Heart right ventricle (tissue), 16 donors: ENCODE measurements at places on chromosomes 16 and 17. TPM values are rescaled to one million over a fixed set of nuclear protein-coding genes. Genes with fewer than 3 reads are reported as not detected.

DNA sequence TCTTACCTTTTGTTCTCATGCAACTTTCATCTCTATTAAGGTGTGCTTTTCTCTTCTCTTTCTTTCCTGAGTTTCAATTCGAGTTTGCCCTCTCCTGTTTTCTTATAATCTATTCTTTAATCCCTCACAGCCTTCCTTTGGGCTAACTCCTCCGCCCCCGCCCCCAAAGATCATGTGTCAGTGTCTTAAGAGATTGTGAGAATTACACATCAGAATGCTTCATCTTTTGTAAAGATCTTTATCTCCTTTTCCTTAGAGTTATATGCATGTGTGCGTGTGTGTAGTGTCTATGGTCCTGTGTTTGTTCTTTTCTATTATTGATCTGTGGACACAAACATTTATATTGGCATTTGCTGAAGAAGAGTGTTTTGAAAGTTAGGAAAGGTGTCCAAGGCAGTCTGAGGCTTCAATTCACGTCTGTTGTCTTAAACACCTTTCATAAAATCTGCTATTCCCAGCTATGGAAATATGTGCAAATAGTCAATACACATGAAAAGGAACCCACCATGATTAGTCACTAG, 6.1 kb upstream of the ALDH3A2 start:
- H3K36me3 ChIP-seq: no peaks in the 10 kb centered on the region
- DNase-seq: no peak
- H3K27me3 ChIP-seq: no peaks in the 10 kb centered on the region
- H3K4me3 ChIP-seq: no peak overlapping the region

GRCh38 chr16:31094088-31094423, 541 bp downstream of the VKORC1 start:
- peak overlapping the region; percentile 87 for H3K27ac ChIP-seq
- peak overlapping the region; percentile 81 for H3K4me3 ChIP-seq
- H3K27me3 ChIP-seq: no peaks in the 10 kb centered on the region
- H3K36me3 ChIP-seq: no peaks in the 10 kb centered on the region
- DNase-seq: no peak
- peaks cover 9% of the 10 kb centered on the region for H3K4me1 ChIP-seq

- no peaks in the 10 kb centered on the region for H3K36me3 ChIP-seq
- peak overlapping the region; percentile 76 for H3K4me3 ChIP-seq
- no peak for DNase-seq
- no peaks in the 10 kb centered on the region for H3K27me3 ChIP-seq
- no peak overlapping the region for H3K27ac ChIP-seq
These were observed 762 bp downstream of the RAB40B start for GRCh38 chr17:82697808-82698064.

DNA sequence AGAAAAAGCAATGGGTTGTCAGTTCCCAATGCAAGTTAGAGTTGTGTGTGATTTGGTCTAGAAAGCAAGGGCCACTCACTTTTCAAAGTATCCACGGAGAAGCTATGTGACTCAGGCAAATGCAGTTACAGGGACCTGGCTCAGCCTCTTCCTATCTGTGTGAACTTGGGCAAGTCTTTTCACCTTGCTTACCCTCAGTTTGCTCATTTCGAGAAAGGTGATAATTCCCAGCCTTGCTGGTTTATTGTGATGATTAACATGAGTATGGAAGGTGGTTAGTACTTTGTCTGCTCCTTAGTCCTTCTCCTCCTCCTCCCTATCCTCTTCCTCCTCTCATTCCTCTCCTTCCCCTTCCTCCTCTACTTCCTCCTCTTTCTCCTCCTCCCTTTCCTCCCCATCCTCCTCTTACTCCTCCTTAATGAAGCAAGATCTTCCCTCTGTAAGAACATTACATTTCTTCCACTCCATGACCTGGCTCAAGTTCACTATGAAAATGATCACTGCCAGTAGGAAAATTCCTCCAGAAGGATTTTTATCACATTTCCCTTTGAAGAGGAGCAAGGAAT, 204.0 kb downstream of the GRIN2A start:
- no peak overlapping the region for H3K4me3 ChIP-seq
- no peaks in the 10 kb centered on the region for H3K27me3 ChIP-seq
- no peaks in the 10 kb centered on the region for H3K36me3 ChIP-seq

DNA sequence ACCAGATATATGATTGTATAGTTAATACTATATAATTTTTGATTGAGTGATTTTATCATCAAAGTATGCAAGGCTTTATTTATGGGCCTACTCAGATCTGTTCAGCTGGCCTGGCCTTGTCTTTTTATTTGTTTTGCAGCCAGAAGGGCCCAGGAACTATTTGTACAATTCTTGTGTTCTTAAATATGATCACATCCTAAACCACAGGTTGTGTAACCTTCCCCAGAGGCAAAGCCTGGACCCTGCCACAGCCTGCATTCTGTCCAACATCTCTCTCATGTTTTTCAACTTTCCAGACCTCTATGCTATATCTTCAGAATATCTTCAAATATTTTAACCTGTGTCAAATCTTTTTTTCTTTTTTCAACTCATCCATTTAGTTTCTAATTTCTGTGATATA, 410.4 kb upstream of the MON1B start:
- H3K27ac ChIP-seq: no peak overlapping the region
- H3K27me3 ChIP-seq: no peaks in the 10 kb centered on the region
- no peak for DNase-seq
- no peaks in the 10 kb centered on the region for H3K4me1 ChIP-seq

GRCh38 chr17:4786516-4786915, 352 bp upstream of the VMO1 start:
- peak overlapping the region; percentile 42 for H3K27ac ChIP-seq
- H3K4me1 ChIP-seq: peaks cover 44% of the 10 kb centered on the region
- peak overlapping the region; percentile 30 for H3K4me3 ChIP-seq
- H3K27me3 ChIP-seq: peaks cover 39% of the 10 kb centered on the region
- no peaks in the 10 kb centered on the region for H3K36me3 ChIP-seq

DNA sequence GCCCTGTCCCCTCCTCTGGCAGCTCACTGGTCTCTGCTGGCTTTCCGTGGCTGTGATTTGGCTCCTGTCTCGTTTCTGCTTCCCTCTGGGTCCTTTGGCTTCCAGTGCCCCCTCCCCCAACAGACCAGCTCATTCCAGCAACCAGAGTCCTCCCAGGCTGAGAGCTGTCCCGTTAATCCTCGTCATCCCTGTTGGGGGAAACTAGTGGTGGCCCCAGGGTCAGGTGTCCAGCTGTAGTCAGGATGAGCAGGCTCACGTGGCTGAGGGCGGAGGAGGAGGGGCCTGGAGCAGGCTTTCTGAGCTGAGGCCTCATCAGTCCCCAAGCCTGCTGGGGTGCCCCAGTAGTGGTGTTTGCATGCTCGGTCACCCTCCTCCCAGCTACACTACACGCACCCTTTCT, 10.7 kb upstream of the CBX4 start:
- DNase-seq: no peak
- H3K27ac ChIP-seq: no peak overlapping the region
- no peaks in the 10 kb centered on the region for H3K36me3 ChIP-seq
- H3K4me3 ChIP-seq: no peak overlapping the region
- H3K27me3 ChIP-seq: peaks cover 10% of the 10 kb centered on the region

DNA sequence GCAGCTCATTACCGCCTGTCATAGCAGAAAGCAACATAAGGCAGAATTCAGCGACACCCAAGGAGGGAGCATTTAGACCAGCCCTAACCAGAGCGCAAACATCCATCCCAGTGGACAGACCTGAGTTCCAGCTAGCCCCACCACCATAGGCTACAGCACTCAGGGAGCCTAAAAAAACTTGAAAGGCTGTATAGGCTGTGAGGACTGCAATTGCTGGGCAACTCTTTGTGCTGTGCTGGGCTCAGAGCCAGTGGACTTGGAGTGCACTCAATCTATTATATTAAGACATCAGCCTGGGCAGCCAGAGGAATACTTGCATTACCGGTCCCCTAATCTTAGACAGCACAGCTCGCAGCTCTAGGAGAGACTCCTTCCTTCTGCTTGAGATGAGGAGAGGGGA, 207.3 kb downstream of the KIF2B start:
- no peaks in the 10 kb centered on the region for H3K4me1 ChIP-seq
- no peaks in the 10 kb centered on the region for H3K27me3 ChIP-seq

GRCh38 chr17:68850749-68851510, 104.3 kb downstream of the ABCA8 start:
- H3K27me3 ChIP-seq: no peaks in the 10 kb centered on the region
- H3K36me3 ChIP-seq: no peaks in the 10 kb centered on the region
- H3K27ac ChIP-seq: peak overlapping the region; percentile 68
- H3K4me3 ChIP-seq: no peak overlapping the region
- no peak for DNase-seq
- no peaks in the 10 kb centered on the region for H3K4me1 ChIP-seq

DNA sequence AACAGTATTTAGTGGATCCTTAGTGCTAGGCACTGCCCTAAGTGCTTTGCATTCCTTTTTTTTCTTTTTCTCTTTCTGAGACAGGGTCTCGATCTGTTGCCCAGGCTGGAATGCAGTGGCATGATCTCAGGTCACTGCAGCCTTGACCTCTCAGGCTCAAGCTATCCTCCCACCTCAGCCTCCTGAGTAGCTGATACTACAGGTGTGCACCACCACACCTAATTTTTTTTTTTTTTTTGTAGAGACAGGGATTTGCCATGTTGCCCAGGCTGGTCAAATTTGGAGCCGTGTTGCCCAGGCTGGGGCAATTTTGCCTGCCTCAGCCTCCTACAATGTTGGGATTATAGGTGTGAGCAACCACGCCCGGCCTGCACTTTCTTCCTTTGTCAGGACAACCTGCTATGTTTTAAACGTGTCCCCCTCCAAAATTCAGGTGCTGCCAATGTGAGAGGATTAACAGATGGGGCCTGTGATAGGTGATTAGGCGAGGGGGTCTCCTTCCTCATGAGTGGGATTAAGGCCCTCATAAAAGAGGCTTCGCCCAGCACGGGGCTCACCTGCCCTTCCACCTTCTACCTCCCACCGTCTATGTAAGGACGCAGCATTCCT, 5.4 kb downstream of the NQO1 start:
- no peaks in the 10 kb centered on the region for H3K4me1 ChIP-seq
- peaks cover 3% of the 10 kb centered on the region for H3K36me3 ChIP-seq
- H3K4me3 ChIP-seq: no peak overlapping the region
- no peak overlapping the region for H3K27ac ChIP-seq

GRCh38 chr17:47099451-47099986, 89.6 kb downstream of the CDC27 start:
- peaks cover 19% of the 10 kb centered on the region for H3K4me1 ChIP-seq
- peak overlapping the region; percentile 94 for H3K4me3 ChIP-seq
- no peak for DNase-seq
- no peaks in the 10 kb centered on the region for H3K27me3 ChIP-seq

- H3K36me3 ChIP-seq: peaks cover 30% of the 10 kb centered on the region
- H3K4me1 ChIP-seq: peaks cover 65% of the 10 kb centered on the region
- H3K4me3 ChIP-seq: peak within 1 kb of the TSS; percentile 79
These were observed at the start of gene NKIRAS2 for GRCh38 chr17:42019509-42020404. TSS of gene NKIRAS2 (plus strand) at chr17:42020090. CDS start at chr17:42021578, 1,488 bp downstream.

GRCh38 chr17:70028397-70028796, 46.6 kb upstream of the KCNJ16 start:
- no peak for DNase-seq
- no peaks in the 10 kb centered on the region for H3K36me3 ChIP-seq
- H3K27me3 ChIP-seq: no peaks in the 10 kb centered on the region
- no peak overlapping the region for H3K27ac ChIP-seq

GRCh38 chr17:16968786-16969185, 3.1 kb downstream of the TNFRSF13B start:
- H3K27ac ChIP-seq: no peak overlapping the region
- no peak for DNase-seq
- no peaks in the 10 kb centered on the region for H3K36me3 ChIP-seq
- no peak overlapping the region for H3K4me3 ChIP-seq
- H3K27me3 ChIP-seq: peaks cover 10% of the 10 kb centered on the region
- no peaks in the 10 kb centered on the region for H3K4me1 ChIP-seq

GRCh38 chr17:76557368-76558197, 17.7 kb downstream of the PRCD start:
- H3K27ac ChIP-seq: peak overlapping the region; percentile 70
- no peaks in the 10 kb centered on the region for H3K4me1 ChIP-seq
- no peaks in the 10 kb centered on the region for H3K36me3 ChIP-seq
- DNase-seq: peak; percentile 96

- H3K27me3 ChIP-seq: no peaks in the 10 kb centered on the region
- H3K4me1 ChIP-seq: no peaks in the 10 kb centered on the region
- peak; percentile 82 for DNase-seq
- no peak overlapping the region for H3K4me3 ChIP-seq
- H3K27ac ChIP-seq: peak overlapping the region; percentile 58
- no peaks in the 10 kb centered on the region for H3K36me3 ChIP-seq
These were observed 49.3 kb upstream of the BCO1 start for GRCh38 chr16:81189100-81189664.

DNA sequence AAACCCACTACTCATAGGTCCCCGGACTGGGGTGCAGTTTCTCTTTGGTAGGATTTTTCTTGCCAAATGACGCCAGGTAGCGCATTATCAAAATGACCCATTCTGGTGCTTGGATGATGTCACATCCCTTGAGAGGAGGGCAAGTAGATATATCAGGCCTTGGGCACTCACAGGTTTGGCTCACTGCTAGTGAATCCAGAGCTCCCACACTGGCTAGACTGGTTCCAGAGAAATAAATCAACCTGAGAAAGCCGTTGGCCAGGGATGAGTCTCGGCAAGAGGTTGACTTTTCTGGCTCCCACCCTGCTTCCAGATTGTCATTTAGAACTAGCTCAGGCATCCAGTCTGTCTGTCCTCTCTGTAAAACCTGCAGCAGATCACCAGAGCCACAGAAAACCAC, 188.4 kb upstream of the MAF start:
- no peak overlapping the region for H3K4me3 ChIP-seq
- DNase-seq: no peak
- H3K36me3 ChIP-seq: no peaks in the 10 kb centered on the region
- H3K27me3 ChIP-seq: no peaks in the 10 kb centered on the region

DNA sequence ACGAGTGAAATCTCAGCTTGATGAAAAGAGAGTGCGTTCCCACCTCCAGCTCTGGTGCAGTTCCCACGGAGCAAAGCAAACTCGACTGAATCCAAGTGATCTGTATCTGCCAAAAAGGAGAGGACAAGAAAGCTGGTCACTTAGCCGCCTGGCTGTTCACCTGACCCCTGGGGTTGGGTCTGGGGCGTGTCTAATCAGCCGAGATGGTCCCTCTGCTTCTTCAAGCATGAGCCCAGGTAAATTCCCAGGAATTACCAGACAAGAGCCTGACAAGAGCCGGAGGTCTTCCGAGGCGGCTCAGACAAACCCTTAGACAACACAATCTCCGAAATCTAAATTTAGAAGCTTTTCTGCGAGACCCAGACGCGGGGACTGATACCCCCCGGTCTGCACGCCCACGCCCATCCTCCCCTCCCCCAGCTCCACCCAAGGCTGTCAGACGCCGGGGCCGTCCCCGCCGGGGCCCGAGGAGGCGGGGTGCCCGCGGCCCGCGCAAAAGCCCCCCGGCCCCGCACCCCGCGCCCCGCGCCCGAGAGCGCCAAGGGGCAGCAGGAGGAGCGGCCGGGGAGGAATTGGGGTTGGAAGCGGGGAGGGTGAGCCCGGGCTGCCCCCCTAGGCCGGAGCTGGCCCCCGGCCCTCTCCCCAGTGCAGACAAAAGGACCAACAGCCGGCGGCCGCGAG, 674 bp downstream of the ZNF821 start:
- DNase-seq: no peak
- peak overlapping the region; percentile 99 for H3K4me3 ChIP-seq
- no peaks in the 10 kb centered on the region for H3K27me3 ChIP-seq
- peaks cover 11% of the 10 kb centered on the region for H3K4me1 ChIP-seq
- H3K27ac ChIP-seq: peak overlapping the region; percentile 92

Gene UNC45B
- 287 TPM for total RNA-seq

Gene SEZ6L2
- total RNA-seq: 0.78 TPM

Gene USP43
- total RNA-seq: not detected

Gene TSNAXIP1
- 0.15 TPM for total RNA-seq
